Memory B cell (primary cell): ENCODE measurements at places on chromosomes 7 and 10.
A peak's percentile ranks its signal among the peaks of the same experiment; 100 is the strongest.

- no peak for DNase-seq
Measured at GRCh38 chr10:49254556-49255318, 44.2 kb upstream of the C10orf71 start.

- DNase-seq, result no peak
Measured at GRCh38 chr10:79396520-79396919, 48.9 kb downstream of the ZCCHC24 start.

DNA sequence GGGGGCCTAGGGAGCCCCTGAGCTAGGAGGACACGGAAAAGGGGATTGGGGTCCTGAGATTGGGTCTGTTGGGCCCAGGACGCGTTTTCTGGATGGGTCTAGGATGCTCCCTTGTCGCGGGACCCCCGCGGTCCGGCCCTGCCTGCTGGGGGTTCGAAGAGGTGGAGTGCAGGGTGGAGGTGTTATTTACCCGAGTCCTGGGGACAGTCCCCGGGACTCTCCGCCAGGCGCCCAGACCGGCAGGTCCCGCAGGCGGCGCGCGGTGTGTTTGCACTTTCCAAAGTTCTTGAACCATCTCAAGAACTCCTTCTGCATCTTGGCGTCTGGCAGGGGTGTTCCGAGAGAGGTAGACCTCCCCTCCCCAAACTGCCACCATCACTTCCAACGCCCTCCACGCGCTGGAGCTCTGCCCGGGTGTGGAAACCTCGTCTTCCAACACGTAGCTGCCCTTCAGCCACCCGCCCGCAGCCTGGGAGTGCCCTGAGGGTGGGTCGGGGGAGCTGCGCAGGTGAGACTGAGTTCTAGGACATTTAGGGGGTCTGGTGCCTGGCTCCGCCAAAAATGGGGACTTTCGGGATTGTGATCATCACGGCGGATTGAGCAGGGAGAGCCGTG is 569 bp downstream of the CAV1 start:
- peak; percentile 30 for DNase-seq

- no peak for DNase-seq
Measured at GRCh38 chr7:55309040-55309991, 55.8 kb upstream of the LANCL2 start.

DNA sequence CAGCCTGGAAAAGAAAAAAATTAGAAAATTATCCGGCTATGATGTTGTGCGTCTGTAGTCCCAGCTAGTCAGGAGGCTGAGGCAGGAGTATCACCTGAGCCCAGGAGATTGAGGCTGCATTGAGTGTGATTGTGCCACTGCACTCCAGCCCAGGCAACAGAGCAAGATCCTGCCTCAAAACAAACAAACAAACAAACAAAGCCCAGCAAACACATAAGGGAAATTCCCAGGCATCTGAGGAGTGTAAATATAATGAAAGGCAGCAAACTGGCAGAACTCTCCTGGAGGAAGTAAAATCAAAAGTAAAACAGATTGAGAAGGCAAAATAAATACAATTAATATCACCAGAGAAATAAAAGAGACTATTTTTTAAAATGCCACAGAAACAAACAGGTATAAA is 84.5 kb upstream of the ITGB1 start:
- no peak for DNase-seq

DNA sequence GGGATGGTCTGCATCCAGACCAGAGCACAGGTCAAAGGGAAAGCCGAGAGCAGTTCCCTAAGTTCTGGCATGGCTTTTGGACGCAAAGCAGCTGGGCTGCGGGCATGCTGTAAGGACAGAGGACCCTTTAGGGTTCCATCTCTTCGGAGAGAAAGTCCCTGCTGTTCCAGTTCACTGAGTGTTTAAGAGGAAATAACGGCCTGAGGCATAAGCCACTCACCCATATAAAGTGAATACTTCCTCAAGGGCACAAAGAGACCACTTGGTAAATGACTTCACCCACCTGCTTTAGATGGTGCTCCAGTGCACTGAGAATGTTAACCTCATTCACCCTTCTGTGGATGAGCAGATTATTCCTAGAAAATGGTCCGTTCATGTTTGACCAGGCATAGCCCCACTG is 586.7 kb upstream of the GALNT17 start:
- no peak for DNase-seq

- no peak for DNase-seq
Measured at GRCh38 chr7:24595671-24596418, 22.6 kb downstream of the PALS2 start.

GRCh38 chr7:66146701-66147100 is 32.1 kb downstream of the CRCP start:
- no peak for DNase-seq

DNA sequence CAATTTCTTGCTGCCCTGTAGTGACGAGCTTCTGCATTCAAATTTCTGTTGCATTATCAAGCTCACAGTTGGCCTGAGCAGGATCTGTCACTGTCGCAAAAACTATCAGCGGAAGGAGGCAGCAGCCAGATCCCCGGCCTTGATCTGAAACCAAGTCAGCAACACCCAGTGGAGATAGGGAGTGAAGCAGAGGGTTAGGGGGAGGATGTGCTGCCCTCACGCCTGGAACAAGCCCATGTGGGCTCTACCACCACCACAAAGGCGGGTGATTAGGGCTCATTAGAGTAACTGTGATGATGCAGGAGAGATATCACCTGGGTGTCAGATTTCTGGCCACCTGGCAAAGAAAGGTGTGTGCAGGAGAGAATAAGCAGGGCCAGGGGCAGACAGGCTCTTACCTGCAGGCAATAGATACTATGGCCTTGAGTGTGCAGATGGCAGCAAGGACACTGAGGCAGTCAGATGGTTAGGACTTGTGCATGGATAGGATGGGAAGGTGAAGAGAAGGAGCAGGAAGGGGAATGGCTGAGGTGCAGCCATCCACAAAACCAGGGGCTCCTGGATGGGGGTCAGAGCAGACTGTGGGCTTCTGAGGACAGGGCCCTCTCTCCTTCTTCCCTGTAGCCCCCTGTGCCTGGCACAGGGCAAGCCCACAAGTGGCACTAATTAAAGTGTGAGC is 417.3 kb downstream of the RPS24 start:
- DNase-seq, result no peak

- no peak for DNase-seq
Measured at GRCh38 chr7:140841166-140841715, 83.5 kb downstream of the BRAF start.

GRCh38 chr7:112130729-112131410 is 75.3 kb downstream of the DOCK4 start:
- no peak for DNase-seq

DNA sequence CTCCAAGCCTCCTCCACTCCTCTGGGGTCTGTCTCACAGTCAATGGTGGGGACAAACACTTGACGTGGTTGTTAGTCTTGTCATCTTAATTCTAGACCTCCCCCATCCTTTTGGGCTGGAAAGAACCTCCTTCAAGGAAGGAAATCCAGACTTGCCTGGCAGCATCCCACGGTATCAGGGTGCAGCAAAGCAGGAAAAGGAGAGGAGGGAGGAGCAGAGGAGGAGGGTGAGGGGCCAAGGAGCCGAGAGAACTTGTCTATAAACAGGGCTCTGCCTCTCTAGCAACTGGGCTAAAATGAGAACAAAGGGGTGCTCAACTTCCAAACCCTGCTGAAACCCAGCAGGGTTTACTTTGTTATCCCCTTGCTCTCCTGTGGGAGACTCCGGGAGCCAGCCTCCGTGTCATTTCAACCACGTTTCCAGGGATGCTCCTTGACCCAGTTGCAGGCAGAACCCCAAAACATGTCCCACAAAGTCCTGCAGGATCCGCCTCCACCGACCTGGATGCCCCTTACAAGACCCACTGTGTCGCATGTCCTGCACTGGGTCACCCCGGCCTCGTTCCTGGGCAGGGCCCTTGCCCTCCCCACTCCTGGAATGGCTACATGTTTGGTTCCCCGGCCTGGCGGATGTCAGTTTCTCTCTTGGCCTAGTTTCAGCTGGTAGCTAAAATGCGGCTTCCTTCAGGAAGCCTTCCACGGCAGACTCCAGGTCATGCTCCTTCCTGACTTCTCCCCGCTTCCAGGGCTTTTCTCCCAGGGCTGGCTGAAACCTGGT is 69.7 kb upstream of the MGMT start:
- no peak for DNase-seq

DNA sequence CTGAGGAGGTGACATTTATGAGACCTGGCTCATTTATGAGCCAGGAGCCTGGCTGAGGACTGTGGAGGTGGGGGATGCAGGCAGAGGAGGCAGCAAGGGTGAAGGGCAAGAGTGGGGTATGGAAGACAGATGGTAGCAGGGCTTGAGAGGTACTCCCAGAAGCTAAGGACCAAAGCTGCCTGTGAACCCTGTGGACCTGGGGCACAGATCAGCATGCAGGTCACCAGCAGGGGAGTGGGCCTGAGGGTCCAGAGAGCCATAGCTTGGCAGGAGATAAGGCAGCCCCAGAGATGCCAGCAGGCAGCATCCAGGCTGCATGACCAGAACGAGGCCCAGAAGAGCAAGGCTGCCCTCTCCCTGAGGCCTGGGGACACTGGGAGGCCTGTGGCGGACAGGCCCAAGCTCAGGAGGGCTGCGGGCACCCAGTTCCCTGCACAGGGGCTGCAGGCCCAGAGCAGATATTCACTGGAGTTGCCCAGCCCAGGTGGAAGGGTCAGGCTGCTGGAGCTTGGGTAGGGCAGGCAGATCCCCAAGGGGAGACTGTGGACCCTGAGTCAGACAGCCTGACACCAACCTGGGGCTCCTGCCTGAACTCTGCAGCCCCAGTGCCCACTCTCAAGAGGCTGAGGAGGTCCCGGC is 3.4 kb downstream of the GPR15LG start:
- DNase-seq, result no peak

DNA sequence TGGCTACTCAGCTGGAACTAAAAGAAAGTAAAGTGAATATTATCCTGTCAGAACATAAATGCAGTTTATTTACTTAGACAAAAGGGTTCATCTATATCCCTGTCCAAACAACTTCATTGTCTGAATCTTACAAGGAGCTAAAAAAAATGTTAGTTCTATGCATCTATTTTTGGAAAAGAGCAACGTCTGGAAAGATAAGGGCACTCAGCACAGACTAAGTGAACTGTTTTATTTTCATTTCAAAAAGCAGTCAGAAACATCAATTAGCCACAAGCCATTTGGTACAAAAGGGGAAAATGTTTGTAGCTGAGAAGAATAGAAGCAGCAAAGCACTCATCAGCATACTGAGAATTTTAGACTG is 245.5 kb downstream of the FOXP2 start:
- DNase-seq, result no peak

DNA sequence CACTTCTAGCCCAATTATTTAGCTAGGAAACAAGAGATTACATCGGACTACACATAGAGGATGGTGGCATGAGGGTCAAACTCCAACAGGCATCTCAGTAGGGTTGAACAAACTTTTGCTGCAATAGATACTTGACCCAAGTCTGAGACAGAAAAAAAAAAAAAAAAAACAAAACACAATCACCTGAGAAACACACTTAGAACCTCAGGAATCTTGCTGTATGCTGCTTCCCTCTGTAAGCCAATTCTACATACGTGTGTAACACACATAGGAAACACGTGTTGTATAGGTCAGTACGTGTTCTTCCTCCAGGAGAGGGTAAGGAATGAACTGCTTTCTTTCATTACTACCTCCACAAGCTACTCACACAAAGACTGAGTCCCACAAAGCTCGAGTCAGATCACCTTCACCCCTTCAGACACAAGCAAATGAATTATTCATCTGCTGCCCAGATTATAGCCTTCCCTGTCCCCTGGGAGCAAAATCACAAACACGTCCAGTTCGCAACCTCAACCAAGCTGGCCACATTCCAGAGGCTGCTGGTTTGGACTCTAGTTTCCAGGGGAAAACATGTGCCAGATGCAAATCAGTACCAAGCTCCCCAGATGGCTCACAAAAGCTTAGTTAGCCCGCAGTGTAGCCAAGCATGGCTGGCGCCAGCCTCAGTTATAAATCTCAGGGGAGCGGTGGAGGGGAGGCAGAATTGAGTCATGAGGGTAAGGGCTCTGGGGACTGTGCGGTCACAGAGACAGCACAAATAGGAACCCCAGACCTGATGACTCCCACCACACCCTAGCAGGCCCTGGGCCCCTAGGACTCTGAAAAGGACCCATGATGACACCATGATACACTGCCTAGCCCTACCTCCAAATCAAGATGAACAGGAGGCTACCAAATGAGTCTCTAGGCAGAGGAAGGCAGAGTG is 15.1 kb downstream of the PSAP start:
- peak; percentile 88 for DNase-seq

DNA sequence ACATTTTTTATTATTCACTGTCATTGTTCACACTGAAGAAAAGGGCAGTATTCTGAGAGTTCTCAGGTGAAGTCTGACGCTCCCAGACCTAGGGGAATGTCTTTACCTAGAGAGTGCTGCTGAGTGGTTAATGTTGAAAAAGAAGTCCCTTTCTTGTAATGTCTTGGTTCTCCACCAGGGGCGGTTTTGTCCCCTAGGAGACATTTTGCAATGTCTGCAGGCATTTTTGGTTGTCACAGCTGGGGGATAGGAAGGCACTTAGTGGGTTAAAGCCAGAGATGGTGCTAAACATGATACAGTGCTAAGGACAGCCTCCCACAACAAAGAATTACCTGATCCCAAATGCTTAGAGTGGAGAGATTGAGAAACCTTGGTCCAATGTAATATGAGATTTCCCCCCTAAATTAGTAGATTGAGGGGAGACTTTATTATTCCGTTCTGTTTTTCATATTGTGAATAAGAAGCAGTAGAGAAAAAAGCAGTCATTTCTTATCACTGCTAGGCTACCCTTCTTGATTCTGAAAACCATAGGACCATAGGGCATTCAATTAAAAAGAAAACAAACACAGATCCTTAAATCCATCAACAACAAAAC is 13.1 kb downstream of the UMAD1 start:
- no peak for DNase-seq

GRCh38 chr7:23331132-23331531 is 32.0 kb downstream of the MALSU1 start:
- no peak for DNase-seq

- no peak for DNase-seq
Measured at GRCh38 chr7:42183547-42183946, 53.5 kb downstream of the GLI3 start.

GRCh38 chr7:118040562-118040961 is 143.4 kb upstream of the LSM8 start:
- no peak for DNase-seq

DNA sequence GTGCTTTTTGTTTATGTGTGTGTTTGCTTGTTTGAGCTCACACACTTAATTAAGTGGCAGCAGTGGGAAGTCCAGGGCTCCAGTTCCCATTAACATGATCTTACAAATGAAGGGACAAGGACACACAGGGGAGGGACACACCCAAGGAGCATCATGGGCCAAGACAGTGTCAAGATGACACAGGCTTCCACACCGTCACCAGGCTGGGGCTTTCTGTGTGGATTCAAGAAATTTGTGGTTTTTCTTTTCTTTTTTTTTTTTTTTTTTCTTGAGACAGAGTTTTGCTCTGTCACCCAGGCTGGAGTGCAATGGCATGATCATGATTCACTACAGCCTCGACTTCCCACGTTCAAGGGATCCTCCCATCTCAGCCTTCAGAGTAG is 173.6 kb downstream of the KIAA1217 start:
- DNase-seq, result no peak

- DNase-seq, result no peak
Measured at GRCh38 chr10:113880236-113880635, 25.8 kb downstream of the NHLRC2 start.

DNA sequence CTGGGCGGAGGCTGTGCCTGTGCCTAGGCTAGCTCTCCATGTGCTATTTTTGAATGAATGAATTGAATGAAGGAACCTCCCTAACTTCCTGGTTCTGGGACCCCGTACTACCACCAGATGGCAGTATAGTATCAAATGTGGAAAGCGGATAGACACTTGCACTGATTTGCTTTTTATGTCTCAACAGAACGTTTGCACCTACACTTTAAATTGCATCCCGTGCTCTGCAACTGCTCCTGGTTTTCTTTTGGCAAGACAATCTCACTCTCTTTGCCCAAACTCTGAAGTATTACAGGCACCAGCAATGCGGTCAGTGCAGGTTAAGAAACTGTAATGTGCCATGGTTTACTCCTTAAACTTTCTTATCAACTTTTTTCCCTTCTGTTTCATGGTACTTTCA is 6.5 kb downstream of the FZD8 start:
- DNase-seq, result peak; percentile 65
